ENCODE measurements at places on chromosomes 13 and 19.

DNA sequence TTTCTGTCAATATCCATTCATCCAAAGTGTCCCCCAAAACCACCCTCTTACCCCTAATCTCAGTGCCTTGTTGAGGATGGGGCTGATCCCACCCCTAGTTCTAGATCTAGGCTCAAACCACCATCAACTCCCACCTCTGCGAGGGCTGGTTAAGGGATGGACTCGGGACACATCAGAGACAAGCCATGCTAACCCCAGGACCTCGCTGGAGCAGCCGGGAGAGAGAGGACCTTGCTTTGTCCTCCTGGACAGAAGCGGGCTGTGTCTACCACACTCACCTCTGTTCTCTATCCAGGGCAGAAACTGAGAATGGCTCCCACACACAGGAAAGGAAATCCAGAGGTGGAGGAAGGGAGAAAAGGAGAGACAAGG is 90.8 kb upstream of the UQCRFS1 start:
- peak; percentile 10 for DNase-seq

DNA sequence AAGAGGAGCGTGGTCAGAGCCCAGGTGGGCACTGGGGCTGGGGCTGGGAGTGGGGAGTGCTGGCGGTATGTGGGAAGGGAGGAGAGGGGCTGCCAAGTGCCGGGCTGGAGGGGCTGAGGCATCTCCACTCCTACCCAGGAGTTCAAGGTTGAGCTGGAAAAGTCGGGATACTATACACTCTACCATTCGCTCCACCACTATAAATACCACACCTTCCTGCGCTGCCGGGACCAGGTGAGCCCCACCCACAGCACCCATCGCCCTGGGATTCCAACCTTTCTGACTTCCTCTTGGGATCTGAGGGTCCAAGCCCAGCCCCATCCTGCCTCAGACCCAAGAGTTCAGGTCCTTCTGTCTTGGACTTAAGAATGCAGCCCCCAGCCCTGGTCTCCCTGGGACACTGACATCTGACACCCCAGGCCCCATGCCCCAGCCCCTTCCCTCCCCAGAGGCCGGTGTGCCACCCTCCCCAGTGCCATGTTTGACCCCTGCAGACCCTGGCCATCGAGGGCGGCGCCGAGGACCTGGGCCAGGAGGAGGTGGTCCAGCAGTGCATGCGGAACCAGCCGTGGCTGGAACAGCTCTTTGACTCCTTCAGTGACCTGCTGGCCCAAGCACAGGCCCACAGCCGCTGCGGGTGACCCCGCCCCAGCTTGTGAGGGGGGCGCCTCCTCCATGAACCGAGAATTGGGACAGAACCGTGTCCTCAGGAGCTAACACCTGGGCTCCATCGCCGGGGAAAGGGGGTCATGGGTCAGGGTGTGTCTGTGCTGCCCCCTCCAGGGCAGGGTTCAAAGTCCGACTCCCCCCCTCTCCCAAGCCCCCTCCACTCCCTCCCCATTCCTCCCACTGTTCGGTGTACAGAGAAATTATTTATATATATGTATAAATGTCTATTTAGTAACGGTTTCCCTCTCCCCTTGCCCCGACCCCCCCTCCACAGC is 14.7 kb downstream of the RRAS start:
- no peak for DNase-seq

DNA sequence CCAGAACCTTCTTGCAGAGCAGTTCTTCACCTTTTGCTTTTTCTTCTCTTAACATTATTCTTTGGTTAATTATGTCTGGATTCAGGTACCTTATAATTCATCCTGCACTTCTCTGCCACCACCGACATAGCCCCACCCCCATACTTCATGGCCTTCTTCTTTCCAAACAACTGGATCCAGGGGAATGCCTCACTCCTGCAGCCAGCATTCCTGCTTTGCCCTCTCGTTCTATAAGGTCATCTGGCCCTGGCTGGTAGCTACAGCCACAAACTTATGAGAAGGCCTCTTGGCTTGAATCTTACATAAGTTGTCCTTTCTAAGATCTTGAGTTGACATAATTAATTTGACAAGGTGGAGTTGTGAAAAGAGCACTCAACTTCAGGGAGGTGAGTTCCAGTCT is 84.1 kb upstream of the FRY start:
- no peak for DNase-seq

GRCh38 chr13:112561478-112561877 is 26.5 kb downstream of the TUBGCP3 start:
- no peak for DNase-seq

DNA sequence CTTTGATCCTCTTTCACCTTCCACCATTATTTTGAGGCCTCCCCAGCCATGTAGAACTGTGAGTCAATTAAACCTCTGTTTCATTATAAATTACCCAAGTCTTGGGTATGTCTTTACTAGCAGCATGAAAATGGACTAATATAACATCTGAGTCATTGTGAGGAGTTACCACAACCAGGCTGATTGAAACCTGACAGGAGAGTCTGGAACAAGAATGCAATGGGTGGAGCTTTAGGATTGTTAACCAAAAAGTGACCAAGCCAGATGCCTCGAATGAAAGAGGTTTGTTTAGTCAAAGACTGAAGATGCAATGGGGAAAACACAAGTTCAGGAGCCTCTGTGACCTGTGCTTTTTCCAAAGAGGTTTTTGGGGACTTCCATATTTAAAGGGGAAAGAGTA is 659.0 kb downstream of the SLITRK6 start:
- no peak for DNase-seq

- DNase-seq = peak; percentile 35
These were observed 588 bp downstream of the DNASE2 start for GRCh38 chr19:12880551-12881171.

DNA sequence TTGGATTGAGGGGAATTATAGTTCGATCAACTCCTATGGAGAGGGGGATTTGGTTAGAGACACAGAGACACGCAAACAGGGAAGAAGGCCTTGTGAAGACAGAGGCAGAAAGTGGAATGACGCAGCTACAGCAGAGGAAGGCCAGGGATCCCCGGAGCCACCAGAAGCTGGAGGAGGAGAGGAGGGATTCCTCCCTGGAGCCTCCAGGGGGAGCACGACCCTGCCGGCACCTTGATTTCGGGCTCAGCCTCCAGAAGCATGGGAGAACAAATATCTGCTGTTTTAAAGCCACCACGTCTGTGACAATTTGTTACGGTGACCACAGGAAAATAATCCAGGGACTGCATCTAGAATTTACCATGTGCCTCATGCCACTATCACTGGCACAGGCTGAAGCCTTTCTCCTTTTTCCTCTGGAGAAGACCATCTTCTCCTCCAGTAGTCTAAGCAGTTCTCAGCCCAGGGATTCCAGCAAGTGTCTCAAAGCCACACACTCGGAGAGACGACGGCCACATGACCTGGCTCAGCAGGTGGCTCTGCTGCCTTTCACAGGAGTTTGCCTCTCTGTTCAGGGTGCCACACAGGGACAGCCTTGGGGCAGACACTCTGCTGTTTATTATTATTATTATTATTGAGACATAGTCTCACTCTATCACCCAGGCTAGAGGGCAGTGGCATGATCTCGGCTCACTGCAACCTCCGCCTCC is 39.9 kb upstream of the CCNE1 start:
- no peak for DNase-seq

GRCh38 chr19:6138066-6138465 is 2.6 kb downstream of the ACSBG2 start:
- no peak for DNase-seq

- no peak for DNase-seq
These were observed 235.1 kb upstream of the MIR17HG start for GRCh38 chr13:91112201-91112923.

DNA sequence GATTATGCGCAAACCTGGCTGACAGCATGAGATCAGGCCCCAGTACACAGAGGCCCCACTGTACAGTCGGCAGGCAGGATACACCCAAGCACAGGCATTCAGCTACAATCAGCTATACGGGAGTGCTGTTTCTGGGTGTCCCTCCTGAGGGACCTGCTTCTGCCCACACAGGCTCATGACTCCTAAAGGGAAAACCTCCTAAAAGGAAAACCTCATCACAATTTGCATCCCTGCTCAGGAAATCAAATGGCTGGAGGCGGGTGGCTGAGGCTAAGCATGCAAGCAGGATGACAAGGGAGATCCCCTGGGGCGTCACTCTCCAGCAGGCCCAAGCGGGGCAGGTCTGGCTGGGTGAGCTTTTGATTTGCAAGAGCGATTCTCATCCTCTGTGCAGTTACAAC is 99.8 kb downstream of the CRYL1 start:
- no peak for DNase-seq

DNA sequence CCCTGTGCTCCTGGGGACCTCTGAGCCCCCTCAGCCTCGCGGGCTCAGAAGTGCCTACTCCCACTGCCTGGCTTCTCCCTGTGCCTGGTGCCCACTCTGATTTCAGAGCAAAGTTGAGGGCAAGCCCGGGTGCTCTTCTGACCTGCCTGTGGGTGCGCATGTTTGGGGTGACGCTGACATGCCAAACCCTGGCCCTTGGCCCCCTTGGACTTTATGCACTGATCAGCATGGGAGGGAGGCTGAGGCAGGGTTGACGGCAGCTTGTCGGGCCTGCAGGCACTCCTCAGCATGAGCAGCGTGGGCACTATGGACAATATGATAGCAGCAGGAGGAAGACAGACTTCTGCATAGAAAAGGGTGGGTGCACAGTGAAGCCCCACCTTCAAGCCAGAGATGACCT is 279.3 kb upstream of the KLF12 start:
- no peak for DNase-seq

DNA sequence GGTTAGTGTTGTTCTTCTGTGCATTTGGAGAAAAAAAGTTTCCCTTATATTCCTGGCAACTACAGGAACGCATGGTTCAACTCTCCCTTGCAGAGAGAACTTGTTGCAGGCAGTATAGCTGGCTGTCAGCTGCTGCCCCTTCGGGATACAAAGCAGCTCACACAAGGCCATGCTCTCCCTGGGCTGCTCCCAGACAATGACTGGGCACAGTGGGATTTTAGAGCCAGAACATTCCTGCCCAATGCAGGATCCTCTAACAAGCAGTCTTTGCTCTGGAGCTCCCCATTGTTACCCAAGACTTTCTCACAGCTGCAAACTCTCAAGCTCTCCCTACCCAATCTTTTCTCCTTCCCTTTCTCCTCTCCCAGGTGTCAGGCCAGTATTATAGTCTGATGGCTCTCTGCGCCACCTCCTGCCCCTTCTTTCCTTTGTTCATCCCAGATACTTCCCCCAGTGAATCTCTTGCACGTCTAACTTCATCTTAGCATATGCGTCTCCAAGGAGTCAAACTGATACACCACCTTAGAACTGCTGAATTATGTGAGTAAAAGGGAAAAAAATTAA is 27.5 kb upstream of the SERPINE3 start:
- no peak for DNase-seq

GRCh38 chr19:58154287-58154678 is 3.7 kb upstream of the ZNF329 start:
- peak; percentile 22 for DNase-seq

- no peak for DNase-seq
These were observed 186.5 kb upstream of the ATXN8OS start for GRCh38 chr13:69921156-69921555.

DNA sequence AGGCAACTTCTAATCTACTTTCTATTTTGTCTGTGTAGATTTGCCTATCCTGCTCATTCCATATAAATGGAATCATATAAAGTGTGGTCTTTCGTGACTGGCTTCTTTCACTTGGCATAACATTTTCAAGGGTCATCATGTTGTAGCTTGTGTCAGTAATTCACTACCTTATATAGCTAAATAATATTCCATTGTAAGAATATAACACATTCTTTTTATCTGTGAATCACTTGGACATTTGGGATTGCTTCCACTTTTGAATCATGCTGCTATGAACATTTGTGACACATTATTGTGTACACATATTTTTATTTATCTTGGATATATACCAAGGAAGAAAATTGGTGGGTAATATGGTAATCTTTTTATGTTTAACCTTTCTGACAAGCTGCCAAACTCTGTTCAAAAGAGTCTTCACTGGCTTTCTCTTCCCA is 89.0 kb upstream of the CSNK1A1L start:
- DNase-seq = no peak

- no peak for DNase-seq
These were observed 135.2 kb downstream of the PCDH9 start for GRCh38 chr13:67094952-67095351.

DNA sequence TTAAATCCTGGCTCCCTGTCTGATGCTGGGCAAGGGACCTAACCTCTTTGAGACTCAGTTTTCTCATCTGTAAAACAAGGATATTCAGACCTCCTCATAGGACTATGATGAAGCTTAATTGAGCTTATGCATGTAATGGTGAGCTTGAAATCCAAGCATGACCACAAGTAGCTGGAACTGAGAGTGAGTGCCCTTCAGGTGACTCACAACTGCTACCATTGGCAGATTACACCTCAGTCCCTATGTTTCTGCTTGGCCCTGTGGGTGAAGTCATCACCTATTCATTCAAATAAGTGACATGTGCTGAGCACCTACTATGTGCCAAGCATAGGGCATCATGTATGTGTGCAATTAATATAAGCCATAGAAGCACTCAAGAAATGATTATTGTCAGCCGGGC is 25.7 kb downstream of the NOVA2 start:
- DNase-seq = no peak

DNA sequence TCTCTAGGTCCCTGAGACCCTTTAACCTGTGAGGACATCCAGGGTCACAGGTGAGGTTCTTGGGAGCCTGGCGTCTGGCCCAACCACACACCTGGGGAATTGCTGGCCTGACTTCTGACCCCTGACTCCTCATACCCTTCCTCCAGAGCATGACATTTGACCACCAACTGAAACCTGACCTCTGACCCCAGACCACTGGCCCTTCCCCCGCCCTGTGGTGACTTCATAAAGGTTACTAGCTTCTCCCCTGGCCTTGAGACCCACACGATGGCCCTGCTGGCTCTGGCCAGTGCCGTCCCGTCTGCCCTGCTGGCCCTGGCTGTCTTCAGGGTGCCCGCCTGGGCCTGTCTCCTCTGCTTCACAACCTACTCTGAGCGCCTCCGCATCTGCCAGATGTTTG is at the start of gene SPACA6:
SPACA6 (plus strand) TSS at position 71 of the 400 bp plus-strand sequence; CDS start at position 268, 197 bp downstream.
- no peak for DNase-seq

GRCh38 chr13:28744656-28745055 is 25.9 kb upstream of the SLC46A3 start:
- DNase-seq = no peak

DNA sequence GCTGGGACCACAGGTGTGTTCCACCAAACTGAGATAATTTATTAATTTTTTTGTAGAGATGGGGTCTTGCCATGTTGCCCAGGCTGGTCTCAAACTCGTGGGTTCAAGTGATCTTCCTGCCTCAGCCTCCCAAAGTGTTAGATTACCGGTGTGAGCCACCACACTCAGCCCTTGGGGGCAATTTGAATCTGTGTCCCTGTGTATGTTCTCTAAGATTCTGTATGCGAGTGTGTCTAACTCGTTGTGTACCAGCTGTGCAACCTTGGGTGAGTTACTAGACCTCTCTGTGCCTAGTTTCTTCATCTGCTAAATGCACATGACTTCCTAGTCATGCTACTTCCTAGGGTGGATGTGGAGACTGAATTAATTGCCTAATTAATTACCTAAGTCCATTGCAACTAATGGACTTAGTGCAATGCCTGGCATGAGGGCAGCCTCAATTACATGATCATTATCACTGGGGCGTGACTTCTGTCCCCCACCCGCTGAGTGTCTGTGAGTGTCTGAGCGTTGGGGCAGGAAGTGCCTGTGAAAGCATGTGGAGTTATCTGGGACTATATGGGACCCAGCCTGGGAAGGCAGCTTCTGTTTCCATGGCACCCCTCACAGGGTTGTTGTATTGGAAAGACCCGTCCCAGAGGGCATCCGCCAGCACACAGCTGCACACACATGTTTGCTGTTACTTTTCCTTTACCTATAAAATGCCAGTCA is 1.8 kb upstream of the NCCRP1 start:
- DNase-seq = no peak

GRCh38 chr19:45638930-45639729 is at the start of gene EML2:
EML2 (minus strand) TSS chr19:45639397; CDS start chr19:45639376, 21 bp downstream.
- DNase-seq = peak; percentile 71

- no peak for DNase-seq
These were observed 17.6 kb downstream of the PPP1R12C start for GRCh38 chr19:55099557-55100506.
